ENCODE measurements at places on chromosomes 1 and 21.

DNA sequence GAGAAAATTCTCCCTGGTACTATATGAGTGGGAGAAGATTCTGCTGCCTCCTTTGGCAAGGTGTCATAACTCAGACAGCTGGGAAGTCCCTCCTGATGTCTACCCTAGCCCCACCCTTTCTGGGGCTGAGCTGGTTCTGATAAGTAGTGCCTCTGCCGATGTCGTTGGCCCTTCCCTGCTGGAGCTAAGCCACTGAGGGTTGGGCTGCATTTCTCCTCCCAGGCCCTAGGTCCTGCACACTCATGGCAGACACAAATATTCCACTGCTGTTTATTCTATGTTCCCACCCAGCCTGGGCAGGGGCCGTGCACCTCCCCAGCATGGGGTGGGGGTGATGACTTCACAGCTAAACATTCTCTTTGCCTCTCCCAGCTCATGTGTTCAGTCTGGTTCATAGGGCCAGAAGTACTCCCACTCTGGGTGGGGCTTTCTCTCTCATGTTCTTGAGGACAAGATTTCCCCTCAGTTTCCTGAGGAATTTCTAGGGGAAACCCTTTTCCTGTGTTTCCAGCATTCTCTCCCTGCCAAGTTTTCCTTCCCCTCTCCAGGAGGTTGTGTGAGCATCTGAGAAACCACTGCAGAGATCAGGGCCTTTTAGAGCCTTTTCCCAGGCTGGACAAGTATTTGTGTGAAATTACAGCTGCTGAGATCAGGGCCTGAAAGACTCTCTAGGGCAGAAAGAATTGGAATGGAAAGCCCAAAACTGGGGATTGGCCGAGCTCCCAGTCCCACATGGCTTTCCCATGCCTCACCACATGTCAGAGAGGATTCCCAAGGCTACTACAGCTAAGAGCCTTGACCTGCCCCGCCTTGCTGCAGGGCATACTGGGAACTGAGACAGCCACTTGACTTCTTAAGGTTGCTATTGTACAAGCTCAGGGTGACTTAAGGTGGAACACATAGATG, 66.2 kb downstream of the ATP2B4 start:
- peak overlapping the region; percentile 98 for H3K27ac ChIP-seq
- H3K4me3 ChIP-seq, result no peak overlapping the region
- H3K36me3 ChIP-seq, result peaks cover 17% of the 10 kb centered on the region
- H3K27me3 ChIP-seq, result no peaks in the 10 kb centered on the region
- H3K4me1 ChIP-seq, result peaks cover 44% of the 10 kb centered on the region

- no peaks in the 10 kb centered on the region for H3K27me3 ChIP-seq
- no peak overlapping the region for H3K27ac ChIP-seq
- H3K36me3 ChIP-seq, result peaks cover 15% of the 10 kb centered on the region
- H3K4me1 ChIP-seq, result peaks cover 44% of the 10 kb centered on the region
These were observed 3.4 kb downstream of the PTTG1IP start for GRCh38 chr21:44869781-44870747.

- no peaks in the 10 kb centered on the region for H3K36me3 ChIP-seq
- H3K27ac ChIP-seq, result no peak overlapping the region
- H3K4me3 ChIP-seq, result no peak overlapping the region
These were observed 157.2 kb upstream of the COL11A1 start for GRCh38 chr1:103265551-103265950.

DNA sequence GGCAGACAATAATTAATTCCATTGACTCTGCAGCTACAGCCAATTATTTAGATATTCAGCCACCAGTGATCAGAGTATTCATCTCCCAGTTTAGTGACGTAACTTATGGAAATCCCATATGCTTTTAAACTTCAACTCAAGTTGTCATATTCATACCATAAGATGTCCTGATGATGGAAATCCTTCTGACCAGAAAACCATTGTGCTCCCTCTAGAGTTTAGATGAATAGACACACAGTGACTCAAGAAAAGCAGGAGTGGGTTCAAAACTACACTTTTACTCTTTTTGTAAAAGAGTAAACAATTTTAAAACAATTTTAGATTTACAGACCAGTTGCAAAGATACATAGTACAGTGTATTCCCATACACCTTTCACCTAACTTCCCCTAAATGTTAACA, 463.7 kb downstream of the KCNT2 start:
- H3K27ac ChIP-seq, result no peak overlapping the region
- no peaks in the 10 kb centered on the region for H3K4me1 ChIP-seq
- H3K4me3 ChIP-seq, result no peak overlapping the region
- H3K36me3 ChIP-seq, result no peaks in the 10 kb centered on the region

DNA sequence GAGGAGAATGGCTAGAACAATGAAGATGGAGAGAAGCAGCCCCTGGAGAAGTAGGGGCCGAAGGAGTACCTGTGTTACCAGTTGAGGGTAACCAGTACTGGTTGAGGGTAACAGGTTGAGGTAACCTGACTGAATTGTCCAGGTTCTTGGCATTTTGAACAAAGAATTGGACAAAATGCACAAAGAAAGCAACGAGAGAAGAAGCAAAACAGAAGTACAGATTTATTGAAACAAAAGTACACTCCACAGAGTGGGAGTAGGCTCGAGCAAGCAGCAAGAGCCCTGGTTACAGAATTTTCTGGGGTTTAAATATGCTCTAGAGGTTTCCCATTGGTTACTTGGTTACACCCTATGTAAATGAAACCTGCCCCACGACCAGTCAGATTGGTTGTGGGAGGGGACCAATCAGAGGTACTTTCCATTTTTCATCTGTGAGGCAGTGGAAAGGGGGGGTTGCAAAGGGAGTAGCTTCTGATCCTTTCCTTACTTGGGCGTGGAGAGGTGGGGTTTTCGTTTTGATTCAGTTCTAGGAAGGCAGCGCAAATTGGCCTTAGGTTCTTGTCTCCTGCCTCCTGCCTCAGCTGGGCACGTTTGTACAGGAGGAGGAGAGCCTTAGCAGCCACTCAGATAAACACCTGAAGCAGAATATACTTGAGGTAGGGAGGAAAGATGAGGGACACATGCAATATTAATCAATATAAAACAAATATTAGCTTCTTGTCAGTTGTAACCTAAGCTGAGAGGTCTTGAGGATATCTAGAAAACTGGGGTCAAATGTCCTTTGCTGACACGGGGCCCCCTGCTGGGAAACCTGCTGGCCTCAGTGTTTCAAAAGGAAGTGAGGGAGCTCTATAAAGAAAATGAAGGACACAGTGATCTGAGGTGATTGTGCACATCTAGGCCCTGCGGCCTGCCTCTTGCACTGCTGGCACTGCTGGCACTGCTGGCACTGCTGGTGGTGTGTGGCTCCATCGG, 14.3 kb upstream of the LSM10 start:
- H3K4me1 ChIP-seq, result no peaks in the 10 kb centered on the region
- DNase-seq, result no peak
- no peak overlapping the region for H3K4me3 ChIP-seq
- H3K27ac ChIP-seq, result no peak overlapping the region
- H3K27me3 ChIP-seq, result no peaks in the 10 kb centered on the region
- H3K36me3 ChIP-seq, result no peaks in the 10 kb centered on the region

- no peaks in the 10 kb centered on the region for H3K4me1 ChIP-seq
- H3K27me3 ChIP-seq, result peaks cover 9% of the 10 kb centered on the region
- no peak overlapping the region for H3K27ac ChIP-seq
- DNase-seq, result no peak
- no peaks in the 10 kb centered on the region for H3K36me3 ChIP-seq
These were observed 40.9 kb upstream of the SLC6A9 start for GRCh38 chr1:44072204-44072603.

GRCh38 chr1:224317383-224318045, 12.5 kb downstream of the NVL start:
- DNase-seq, result no peak
- H3K36me3 ChIP-seq, result no peaks in the 10 kb centered on the region
- no peaks in the 10 kb centered on the region for H3K4me1 ChIP-seq
- no peak overlapping the region for H3K4me3 ChIP-seq
- H3K27me3 ChIP-seq, result no peaks in the 10 kb centered on the region

GRCh38 chr1:22453181-22453580, 1.5 kb downstream of the ZBTB40 start:
- peak overlapping the region; percentile 77 for H3K4me3 ChIP-seq
- no peak overlapping the region for H3K27ac ChIP-seq
- H3K36me3 ChIP-seq, result no peaks in the 10 kb centered on the region
- H3K27me3 ChIP-seq, result no peaks in the 10 kb centered on the region

GRCh38 chr1:165344736-165345135, 11.8 kb downstream of the LMX1A start:
- H3K27ac ChIP-seq, result no peak overlapping the region
- H3K27me3 ChIP-seq, result peaks cover 35% of the 10 kb centered on the region
- no peak for DNase-seq
- no peaks in the 10 kb centered on the region for H3K4me1 ChIP-seq
- H3K4me3 ChIP-seq, result no peak overlapping the region

GRCh38 chr1:234355782-234356510, 17.3 kb upstream of the COA6 start:
- DNase-seq, result no peak
- no peaks in the 10 kb centered on the region for H3K27me3 ChIP-seq
- H3K4me1 ChIP-seq, result peaks cover 3% of the 10 kb centered on the region
- peak overlapping the region; percentile 8 for H3K4me3 ChIP-seq

- H3K27ac ChIP-seq, result no peak overlapping the region
- H3K4me1 ChIP-seq, result no peaks in the 10 kb centered on the region
- no peak for DNase-seq
- H3K36me3 ChIP-seq, result no peaks in the 10 kb centered on the region
- H3K4me3 ChIP-seq, result no peak overlapping the region
These were observed 32.2 kb upstream of the AKT3 start for GRCh38 chr1:243882276-243882675.

- no peaks in the 10 kb centered on the region for H3K27me3 ChIP-seq
- DNase-seq, result no peak
- H3K27ac ChIP-seq, result no peak overlapping the region
- no peak overlapping the region for H3K4me3 ChIP-seq
These were observed 23.1 kb downstream of the CLDN14 start for GRCh38 chr21:36456729-36457414.

DNA sequence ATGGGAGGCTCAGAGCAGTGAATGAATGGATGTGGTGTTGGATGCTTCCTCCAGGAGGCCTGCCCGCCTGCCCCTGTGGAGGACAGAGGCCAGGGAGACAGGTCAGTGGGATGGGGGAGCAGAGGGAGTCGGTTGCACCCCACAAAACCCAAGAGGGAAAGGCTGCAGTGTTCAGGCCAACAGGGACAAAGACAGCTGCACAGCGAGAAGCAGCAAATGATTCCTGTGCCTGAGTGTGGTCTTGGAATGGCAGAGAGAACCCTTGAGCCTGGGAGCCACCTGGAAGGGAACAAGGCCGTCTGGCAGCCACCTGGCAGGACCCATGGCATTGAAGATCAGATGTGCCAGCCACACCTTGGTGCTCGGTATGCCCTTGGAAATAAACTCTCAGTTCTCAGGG, 8.1 kb downstream of the TFF3 start:
- H3K36me3 ChIP-seq, result no peaks in the 10 kb centered on the region
- peaks cover 2% of the 10 kb centered on the region for H3K4me1 ChIP-seq
- no peak overlapping the region for H3K27ac ChIP-seq
- peaks cover 6% of the 10 kb centered on the region for H3K27me3 ChIP-seq

- H3K4me1 ChIP-seq, result peaks cover 11% of the 10 kb centered on the region
- H3K27ac ChIP-seq, result no peak overlapping the region
- peaks cover 70% of the 10 kb centered on the region for H3K36me3 ChIP-seq
- no peaks in the 10 kb centered on the region for H3K27me3 ChIP-seq
- no peak overlapping the region for H3K4me3 ChIP-seq
- DNase-seq, result no peak
These were observed 14.0 kb downstream of the DNALI1 start for GRCh38 chr1:37570528-37571334.

Measured in keratinocyte (primary cell).